ENCODE measurements at places on chromosomes 4 and X. TPM values are rescaled to one million over a fixed set of nuclear protein-coding genes. Genes with fewer than 3 reads are reported as not detected.

Gene IL9R
- polyA plus RNA-seq = not detected

Gene PNMA6A
- polyA plus RNA-seq = 2.0 TPM

Gene KLKB1
- polyA plus RNA-seq = 0.46 TPM

Gene GSX2
- not detected for polyA plus RNA-seq

- no peak for DNase-seq
These were observed 5.5 kb upstream of the FIP1L1 start for GRCh38 chr4:53371843-53372521.

- peak; percentile 67 for DNase-seq
These were observed 121.0 kb upstream of the STOX2 start for GRCh38 chr4:183783991-183784553.

DNA sequence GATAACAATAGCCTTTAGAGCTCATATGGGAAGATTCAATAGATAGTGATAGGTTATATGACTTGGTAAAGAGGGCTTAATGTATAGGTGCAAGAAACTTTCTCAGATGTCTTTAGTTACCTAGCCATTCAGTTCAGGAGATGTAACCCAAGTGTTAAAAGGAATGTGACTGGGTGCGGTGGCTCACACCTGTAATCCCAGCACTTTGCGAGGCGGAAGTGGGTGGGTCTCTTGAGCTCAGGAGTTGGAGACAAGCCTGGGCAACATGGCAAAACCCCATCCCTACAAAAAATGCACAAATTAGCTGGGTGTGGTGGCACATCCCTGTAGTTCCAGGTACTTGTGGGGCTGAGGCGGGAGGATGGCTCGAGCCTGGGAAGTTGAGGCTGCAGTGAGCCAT lies 7.9 kb downstream of the TET2 start:
- no peak for DNase-seq

DNA sequence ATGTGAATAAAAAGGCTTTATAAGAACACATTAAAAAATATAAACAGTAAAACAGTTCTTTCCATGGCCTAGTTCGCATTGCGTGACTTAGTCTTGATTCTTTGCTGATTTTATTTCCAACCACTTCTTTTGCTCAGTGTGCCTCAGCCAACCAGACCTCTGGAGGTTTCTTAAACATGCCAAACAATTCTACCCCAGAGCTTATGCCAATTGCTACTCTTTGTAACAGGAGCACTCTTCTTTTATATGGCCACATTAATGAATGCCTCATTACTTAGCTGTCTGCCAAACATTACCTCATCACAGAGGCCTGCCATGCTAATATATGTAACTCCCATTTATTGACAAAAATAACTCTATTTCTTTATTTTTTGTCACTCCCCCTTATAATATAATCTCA lies 202.3 kb downstream of the NDST4 start:
- no peak for DNase-seq

DNA sequence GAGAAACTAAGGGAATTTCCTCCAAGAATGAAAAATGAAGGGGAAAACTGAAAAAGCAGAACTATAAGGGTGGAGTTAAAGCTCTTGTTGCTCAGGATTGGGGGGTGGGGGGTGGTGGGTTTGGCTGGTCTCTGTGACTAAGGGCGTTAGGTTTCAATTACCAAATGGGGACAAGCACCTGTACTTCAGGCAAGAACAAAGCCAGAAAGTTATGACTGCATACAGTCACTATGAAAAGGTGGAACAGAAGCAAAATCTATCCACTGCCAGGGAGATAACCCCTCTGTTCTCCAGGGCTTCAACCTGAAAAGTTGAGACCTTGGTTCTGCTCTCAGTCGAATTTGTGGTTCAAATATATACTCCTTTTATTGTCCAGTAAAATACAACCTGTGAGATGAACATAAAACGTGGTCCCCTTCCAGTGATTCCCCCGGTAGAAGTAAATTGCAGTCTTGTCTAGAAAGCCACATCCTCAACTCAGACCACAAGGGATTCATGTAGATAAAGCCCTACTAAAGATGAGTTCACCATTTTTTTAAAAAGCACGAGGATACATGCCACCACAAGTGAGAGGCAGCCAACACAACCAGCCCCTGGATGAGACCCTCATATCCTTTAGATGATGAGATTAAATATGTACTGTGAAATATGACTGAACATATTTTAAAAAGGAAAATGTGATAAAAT lies 257.1 kb upstream of the RPS6KA3 start:
- no peak for DNase-seq

DNA sequence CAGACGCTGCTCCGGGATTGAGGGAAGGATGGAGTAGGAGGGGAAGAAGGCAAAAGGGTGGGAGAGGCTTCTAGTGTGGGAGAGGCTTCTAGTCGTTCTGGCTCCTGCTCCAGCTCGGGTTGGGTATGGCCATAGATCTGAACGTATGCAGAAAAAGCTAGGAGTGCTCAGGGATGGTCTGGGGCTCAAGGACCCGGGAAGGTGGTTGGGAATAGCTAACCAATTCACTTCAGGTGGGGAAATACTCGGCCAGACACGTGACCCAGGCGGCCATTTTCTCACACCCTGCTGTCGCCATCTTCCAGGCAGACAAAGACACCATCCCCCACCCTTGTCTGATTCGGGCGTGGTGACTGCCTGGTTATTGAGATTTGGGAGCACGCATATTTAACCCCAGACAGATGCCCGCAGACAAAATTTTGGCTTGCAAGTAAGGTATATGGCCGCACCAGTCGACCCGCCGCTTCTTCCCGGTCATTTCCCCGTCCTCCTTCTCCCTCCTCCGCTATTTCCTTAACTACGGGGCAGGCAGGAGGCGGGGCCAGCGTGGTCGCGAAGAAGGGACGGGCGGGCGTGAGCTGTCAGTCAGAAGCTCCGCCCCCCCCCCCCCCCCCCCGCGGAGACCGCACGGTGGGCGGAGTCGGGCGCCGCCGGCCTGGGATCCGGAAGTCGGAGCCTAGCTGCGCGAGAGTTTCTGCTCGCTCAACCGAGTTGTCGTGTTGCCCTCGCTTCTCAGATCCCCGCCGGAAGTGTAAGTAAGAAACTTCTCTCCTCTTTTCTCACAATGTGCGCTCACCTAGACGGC lies at the start of gene GNL3L:
Gene GNL3L (plus strand): TSS at position 668 of the 805 bp plus-strand sequence. CDS start 2,348 bp downstream, outside the sequence.
- peak; percentile 81 for DNase-seq

DNA sequence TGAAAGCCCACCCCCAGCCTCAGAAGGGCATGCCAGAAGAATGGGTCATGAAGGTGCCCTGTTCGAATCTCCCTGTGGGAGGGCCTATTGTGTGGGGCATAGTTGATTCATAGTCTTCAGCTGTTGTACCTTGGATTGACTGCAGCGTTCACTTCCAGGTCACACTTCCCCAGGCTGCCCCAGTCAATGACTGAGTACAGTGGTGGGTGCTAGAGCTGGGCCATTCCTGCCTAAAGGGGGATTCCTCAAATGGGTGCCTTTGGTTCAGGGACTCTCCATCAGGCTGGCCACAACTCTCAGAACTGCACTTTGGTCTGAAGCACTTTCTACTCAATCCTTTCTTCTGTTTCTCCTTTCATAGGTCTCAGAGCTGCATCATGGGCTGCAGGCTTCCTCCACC lies 35.0 kb upstream of the RASGEF1B start:
- no peak for DNase-seq

GRCh38 chrX:50942471-50942870 lies 31.9 kb downstream of the BMP15 start:
- no peak for DNase-seq

DNA sequence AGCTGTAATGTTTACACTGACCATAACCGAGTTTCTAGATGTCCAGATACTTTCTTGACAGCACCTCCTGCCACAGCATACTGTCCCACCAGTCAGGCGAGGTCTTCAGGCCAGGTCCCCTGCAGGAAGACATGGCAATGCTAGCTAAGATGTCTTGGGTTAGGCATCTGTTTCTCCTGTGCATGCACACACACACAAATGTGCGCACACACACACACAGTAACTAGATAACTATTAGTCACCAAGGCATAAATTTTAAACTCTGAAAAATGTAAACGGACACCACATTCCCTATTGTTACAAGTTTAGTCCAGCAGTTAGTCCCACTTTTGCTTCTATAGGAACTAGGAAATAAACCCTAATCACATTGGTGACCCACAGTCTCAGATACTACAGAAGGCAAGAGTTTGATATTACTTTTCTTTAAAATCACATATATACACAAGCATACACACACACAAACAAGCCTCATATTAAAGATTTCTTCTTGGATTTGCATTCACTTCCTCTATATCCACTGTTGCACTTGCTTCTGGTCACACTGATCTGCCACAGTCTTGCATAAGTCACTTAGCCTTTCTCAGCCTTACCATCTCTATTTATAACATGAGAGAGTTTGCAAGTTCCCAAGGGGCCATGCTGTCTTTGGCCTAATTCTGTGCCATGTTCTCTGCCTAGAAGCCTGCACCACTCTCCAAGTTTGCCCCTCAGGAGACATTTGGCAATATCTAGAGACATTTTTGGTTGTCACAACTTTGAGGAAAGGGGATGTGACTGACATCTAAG lies 32.2 kb downstream of the IL21 start:
- DNase-seq = no peak

DNA sequence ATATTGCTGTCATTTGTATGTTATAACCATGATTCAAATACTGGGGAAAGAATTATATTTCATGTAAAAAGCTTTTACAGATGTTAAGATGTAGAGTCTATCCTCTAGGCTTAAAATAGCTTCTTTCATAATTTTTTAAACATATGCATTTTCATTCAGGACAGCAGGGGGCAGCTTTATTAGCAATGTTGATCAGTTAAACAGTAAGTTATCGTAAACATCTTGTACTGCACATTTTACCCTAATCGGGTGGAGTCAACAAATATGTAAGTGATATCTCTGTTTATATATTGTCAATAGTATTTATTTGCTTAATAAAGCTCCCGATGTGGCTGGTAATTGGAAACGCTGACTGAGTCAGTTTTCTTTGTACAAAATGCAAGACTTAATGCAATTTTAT lies 142.5 kb upstream of the MED14 start:
- peak; percentile 62 for DNase-seq

- DNase-seq = no peak
These were observed 1469.6 kb downstream of the PCDH7 start for GRCh38 chr4:32189788-32190187.

GRCh38 chrX:134171661-134172587 lies 65.1 kb upstream of the CCDC160 start:
- DNase-seq = peak; percentile 13

GRCh38 chrX:114097427-114097826 lies 486.5 kb upstream of the HTR2C start:
- DNase-seq = no peak

- peak; percentile 4 for DNase-seq
These were observed 624.3 kb downstream of the ADGRL3 start for GRCh38 chr4:61824454-61824853.

- DNase-seq = no peak
These were observed 51.2 kb downstream of the CXorf49B start for GRCh38 chrX:71814123-71814912.

All from muscle of back (tissue), 13 donors.